Natural killer cell (primary cell): ENCODE measurements at places on chromosomes 13 and 19.

- DNase-seq: no peak
Measured at GRCh38 chr13:43223216-43223615, 199.8 kb downstream of the DNAJC15 start.

DNA sequence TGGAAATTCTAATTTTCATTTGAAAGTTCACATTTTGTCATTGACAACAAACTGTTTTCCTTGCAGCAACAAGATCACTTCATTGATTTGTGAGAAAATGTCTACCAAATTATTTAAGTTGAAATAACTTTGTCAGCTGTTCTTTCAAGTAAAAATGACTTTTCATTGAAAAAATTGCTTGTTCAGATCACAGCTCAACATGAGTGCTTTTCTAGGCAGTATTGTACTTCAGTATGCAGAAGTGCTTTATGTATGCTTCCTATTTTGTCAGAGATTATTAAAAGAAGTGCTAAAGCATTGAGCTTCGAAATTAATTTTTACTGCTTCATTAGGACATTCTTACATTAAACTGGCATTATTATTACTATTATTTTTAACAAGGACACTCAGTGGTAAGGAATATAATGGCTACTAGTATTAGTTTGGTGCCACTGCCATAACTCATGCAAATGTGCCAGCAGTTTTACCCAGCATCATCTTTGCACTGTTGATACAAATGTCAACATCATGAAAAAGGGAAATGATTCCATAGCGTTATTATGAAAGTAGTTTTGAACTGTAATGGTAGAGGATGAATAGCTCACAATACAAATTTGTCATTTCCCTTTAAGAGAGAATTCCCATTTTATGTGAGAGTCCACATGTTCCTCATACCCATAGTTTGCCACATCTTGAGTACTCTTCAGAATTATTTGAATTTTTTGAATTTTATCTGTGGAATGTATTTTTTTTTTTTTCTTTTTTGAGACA lies 2.6 kb downstream of the BRCA2 start:
- no peak for DNase-seq

DNA sequence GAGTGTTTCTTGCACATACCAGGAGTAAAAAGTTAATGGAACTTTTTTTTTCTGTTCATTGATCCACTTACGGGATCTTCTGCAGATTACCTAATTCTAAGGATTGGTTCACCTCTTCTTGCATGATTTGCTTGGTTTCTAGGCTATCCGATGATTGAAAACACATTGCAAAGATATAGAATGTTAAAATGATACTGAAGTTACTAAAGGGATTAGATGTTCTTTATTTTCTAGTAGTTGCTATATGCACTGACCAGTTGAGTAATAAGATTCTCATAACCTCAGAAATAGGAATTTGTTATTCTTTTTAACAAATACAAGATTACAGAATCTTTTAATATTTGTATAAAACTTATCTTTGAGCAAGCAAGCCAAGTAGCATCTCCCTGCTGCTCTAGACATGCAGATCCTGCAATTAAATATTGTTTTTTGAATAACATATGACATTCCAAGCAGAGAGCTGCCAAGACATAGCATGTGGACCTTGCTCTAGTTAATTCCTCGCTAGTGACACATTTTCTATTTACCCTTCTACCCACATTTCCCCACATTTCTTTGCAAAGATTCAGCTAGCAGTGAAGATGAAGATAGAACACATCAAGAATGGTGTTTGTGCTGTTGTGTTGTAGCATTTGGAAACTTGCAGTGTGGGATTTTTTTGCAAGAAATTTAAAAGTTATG lies 51.7 kb upstream of the RNF113B start:
- no peak for DNase-seq

- DNase-seq: no peak
Measured at GRCh38 chr19:39208175-39208795, 4.2 kb upstream of the SYCN start.

DNA sequence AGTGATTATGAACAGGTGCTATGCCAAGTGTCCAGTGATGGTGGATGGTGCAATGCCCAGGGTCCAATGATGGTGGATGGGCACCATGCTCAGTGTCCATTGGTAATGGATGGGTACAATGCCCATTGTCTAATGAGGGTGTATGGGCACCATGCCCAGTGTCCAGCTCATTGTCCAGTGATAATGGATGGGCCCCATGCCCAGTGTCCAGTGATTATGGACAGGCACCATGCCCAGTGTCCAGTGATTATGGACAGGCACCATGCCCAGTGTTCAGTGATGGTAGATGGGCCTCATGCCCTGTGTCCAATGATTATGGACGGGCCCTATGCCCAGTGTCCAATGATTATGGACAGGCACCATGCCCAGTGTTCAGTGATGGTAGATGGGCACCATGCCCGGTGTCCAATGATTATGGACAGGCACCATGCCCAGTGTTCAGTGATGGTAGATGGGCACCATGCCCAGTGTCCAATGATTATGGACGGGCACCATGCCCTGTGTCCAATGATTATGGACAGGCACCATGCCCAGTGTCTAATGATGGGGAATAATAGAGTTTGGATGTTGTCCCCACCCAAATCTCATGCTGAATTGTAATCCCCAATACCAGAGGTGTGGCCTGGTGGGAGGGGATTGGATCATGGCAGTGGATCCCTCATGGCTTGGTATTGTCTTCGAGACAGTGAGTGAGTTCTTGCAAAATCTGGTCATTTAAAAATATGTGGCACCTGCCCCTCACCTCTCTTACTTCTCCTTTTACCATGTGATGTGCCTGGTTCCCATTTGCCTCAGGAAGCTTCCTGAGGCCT lies 87.8 kb downstream of the ANKRD10 start:
- no peak for DNase-seq

DNA sequence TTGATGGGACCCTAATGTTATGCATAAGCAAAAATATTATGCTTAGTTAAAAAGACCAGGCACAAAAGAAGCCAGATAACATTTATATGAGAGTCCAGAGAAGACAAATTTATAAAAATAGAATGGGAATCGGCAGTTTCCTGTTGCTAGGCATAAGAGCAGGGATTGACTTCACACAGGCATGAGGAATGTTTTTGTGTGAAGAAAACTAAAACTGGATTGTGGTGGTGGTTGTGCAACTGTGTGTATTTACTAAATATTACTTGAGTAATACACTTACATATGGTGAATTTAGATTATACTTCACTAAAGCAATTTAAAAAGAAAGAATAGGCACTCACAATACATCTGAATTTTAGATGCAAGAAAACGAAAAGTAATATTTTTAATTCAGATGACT lies 108.3 kb downstream of the SLITRK1 start:
- no peak for DNase-seq

DNA sequence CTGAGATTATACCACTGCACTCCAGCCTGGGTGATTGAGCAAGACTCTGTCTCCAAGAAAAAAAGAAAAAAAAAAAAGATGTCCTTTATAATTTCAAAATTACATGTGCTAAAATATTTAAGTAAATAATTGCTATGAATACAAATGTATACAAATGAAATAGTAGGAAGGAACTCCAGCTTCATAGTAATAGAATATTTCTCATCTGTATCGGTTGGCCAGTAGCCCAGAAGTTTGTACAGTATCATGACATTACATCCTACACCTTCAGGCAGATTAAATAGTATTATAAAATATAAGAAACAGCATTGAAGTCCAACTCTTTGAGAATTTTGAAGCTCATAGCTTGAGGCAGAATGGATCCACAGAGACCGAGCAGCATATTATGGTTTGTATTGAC lies 36.5 kb upstream of the CLDN10 start:
- DNase-seq: no peak

- peak; percentile 75 for DNase-seq
Measured at GRCh38 chr19:3146677-3147100, 10.9 kb downstream of the GNA15 start.
